ENCODE measurements at places on chromosomes 13 and 19. TPM values are rescaled to one million over a fixed set of nuclear protein-coding genes. Genes with fewer than 3 reads are reported as not detected.

GRCh38 chr19:13029301-13029880 is 34.1 kb downstream of the NFIX start:
- H3K4me3 ChIP-seq: no peak overlapping the region
- H3K27ac ChIP-seq: no peak overlapping the region
- H3K27me3 ChIP-seq: peaks cover 100% of the 10 kb centered on the region
- no peak for DNase-seq

GRCh38 chr19:23991170-23991569 is 76.5 kb downstream of the ZNF726 start:
- no peak for DNase-seq
- no peaks in the 10 kb centered on the region for H3K27me3 ChIP-seq
- H3K4me3 ChIP-seq: no peak overlapping the region

DNA sequence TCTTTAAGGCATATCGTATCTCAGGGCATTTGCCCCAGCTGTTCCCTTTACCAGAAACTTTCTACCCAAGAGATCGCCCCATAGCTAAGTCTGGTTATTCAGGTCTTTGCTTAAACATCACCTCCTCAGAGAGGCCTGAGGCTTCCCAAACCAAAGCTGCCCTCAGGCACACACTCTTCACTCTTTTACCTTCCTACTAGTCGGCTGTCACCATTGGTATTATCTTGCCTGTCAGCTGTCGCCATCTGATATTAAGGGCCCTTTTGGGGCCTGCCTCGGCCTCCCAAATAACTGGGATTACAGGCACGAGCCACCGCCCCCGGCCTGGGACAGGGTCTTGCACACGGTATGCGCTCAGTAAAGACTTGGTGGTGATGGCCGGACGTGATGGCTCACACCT is 1.0 kb downstream of the GADD45GIP1 start:
- H3K4me1 ChIP-seq: peaks cover 6% of the 10 kb centered on the region
- H3K27me3 ChIP-seq: no peaks in the 10 kb centered on the region
- DNase-seq: no peak
- H3K4me3 ChIP-seq: peak overlapping the region; percentile 76
- peaks cover 10% of the 10 kb centered on the region for H3K36me3 ChIP-seq

DNA sequence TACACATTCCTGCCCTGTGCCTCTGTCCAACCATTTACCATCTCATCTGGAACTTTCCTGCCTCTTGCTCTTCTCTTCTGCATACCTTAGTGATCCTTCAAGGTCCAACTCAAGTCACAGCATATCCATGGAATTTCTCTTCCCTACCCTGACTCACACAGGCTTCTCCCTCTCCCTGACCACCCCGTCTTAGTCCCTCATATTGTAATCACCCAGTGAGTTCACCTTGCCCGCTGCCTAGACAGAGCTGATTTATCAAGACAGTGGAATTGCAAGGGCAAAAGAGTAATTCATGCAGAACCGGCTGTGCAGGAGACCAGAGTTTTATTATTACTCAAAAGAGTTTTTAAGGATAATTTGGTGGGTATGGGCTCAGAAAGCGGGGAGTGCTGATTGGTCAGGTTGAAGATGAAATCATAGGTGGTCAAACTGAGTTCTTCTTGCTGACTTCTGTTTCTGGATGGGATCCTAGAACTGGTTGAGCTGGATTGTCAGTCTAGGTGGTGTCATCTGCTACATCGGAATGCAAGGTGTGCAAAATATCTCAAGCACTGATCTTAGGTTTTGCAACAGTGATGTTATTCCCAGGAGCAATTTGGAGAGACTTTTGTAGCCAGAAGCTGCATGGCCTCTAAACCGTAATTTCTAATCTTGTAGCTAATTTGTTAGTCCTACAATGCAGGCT is 67.2 kb downstream of the HSPH1 start:
- no peaks in the 10 kb centered on the region for H3K27me3 ChIP-seq
- no peaks in the 10 kb centered on the region for H3K36me3 ChIP-seq
- H3K4me1 ChIP-seq: no peaks in the 10 kb centered on the region

- no peaks in the 10 kb centered on the region for H3K27me3 ChIP-seq
- no peak for DNase-seq
- no peaks in the 10 kb centered on the region for H3K4me1 ChIP-seq
- no peak overlapping the region for H3K4me3 ChIP-seq
- H3K27ac ChIP-seq: no peak overlapping the region
Measured at GRCh38 chr13:75173457-75174356, 308.3 kb downstream of the TBC1D4 start.

DNA sequence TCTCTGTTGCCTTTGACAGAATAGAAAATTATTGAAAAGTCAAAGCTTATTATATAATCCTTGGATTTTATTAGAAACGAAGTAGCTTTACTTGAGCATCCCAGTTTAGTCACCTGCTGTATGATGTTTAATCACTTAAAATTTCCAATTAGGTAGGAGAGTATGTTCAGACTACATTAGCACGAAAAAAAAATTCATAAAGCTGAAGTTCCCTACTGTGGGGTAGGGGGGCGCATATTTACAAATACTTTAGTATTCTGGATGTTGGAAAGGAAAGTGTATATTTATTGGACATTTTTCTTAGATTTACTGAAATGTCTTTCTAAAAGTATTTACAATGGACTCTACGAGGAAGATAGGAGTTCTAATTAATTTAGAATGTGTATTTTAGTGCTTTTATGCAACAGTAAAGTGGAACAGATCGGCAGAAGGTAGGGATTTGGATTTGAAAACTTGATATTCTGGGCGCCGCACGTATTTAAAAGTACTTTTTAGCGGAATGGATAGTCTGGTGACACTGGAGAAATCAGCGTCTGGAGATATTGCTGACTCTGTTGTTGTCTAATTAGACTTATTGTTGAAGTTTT is 1.9 kb downstream of the CDK8 start:
- H3K4me1 ChIP-seq: peaks cover 22% of the 10 kb centered on the region
- peak overlapping the region; percentile 95 for H3K4me3 ChIP-seq
- no peaks in the 10 kb centered on the region for H3K36me3 ChIP-seq
- no peaks in the 10 kb centered on the region for H3K27me3 ChIP-seq
- H3K27ac ChIP-seq: peak overlapping the region; percentile 41

GRCh38 chr19:19105365-19106055 is 32.8 kb downstream of the TMEM161A start:
- H3K4me1 ChIP-seq: peaks cover 13% of the 10 kb centered on the region
- H3K4me3 ChIP-seq: peak overlapping the region; percentile 23
- no peaks in the 10 kb centered on the region for H3K27me3 ChIP-seq
- H3K27ac ChIP-seq: peak overlapping the region; percentile 56

DNA sequence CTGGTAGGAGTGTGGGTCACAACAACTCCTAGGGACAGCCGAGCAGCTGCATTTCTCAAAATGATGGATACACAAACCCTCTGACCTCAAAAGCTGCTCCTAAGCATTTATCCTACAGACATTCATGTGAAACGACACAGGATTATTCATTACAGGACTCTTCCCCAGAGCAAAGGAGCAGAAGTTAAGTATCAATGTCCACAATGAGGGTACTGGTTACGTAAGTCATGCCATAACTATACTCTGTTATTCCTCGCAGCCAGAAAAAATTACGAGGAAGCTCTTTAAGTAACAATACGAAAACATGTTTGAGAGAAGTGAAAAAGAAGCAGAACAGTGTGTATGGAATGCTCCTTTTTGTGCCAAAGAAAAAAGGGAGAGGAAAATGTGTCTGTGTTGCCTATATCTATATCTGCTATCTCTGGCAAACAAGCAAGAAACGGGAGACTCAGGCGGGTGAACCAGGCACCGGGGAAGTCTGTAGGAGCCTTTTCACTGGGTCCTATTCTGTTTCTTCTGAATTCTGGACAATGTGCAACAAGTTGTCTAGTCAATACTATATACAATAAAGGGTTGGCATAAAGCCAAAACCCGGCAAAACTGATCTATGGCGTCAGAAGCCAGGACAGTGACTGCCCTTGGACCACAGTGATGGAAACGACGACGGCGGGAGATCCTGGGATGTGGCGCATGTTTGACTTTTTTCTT is 1.3 kb downstream of the ISOC2 start:
- peak; percentile 61 for DNase-seq
- no peaks in the 10 kb centered on the region for H3K36me3 ChIP-seq
- peak overlapping the region; percentile 19 for H3K27ac ChIP-seq
- H3K4me1 ChIP-seq: no peaks in the 10 kb centered on the region

- H3K4me3 ChIP-seq: no peak overlapping the region
- no peak for DNase-seq
- H3K4me1 ChIP-seq: no peaks in the 10 kb centered on the region
- H3K27me3 ChIP-seq: no peaks in the 10 kb centered on the region
- H3K27ac ChIP-seq: no peak overlapping the region
Measured at GRCh38 chr13:95914991-95915501, 138.2 kb downstream of the UGGT2 start.

DNA sequence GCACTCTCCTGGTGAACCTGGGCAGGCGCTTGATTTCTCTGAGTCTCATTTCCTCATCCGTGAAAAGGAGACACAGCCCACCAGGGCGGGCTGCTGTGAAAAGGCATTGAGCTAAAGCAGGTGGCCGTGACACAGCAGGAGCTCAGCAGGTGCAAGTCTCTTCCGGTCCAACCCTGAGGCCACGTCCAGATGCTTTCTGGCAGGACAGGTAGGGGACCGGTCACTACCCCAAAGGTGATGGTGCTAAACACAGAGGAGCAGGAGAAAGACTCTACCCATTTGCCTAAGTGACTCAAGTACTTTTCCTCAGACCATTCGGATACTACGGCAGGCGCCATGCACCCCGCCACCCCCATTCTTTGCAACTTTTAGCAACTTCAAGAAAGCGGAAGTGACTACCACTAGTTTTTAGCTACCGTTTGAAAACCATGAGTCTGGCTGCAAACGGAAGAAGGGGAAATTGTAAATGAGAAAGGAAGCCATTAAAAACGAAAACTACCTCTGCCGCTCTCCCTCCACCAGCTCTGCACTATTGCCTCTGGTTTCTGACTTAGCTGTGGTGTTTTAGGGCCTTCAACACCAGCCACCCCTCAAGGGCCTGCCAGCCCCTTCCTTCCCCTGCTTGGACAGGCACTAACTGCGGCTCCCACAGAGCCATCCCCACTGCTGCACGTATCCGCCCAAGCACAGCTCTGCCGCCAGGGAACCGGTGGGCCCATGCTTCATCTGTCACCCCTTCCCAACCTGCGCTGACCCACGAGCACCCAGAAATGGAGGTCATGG is 4.8 kb downstream of the PPP6R1 start:
- no peaks in the 10 kb centered on the region for H3K27me3 ChIP-seq
- DNase-seq: no peak
- peaks cover 12% of the 10 kb centered on the region for H3K4me1 ChIP-seq
- no peak overlapping the region for H3K27ac ChIP-seq
- no peaks in the 10 kb centered on the region for H3K36me3 ChIP-seq

DNA sequence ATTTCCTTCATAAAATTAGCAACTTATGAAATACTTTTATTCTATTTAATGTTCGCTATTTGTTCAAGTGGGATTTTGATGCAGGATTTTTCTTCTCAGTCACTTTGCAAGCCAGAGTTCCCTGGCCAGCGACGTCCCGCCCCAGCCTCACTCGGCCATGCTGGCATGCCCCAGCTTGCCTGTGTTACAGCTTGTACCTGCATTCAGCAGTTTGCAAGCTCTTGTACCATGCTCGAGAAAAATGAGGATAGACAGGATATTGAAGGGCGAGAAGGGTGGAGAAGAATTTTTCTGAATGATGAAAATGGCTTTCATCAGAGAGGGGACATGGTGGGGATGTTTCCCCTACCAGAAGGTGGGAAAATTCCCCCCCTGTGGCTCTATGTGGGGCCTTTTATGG is 2180.2 kb upstream of the PCDH20 start:
- H3K27ac ChIP-seq: no peak overlapping the region
- no peaks in the 10 kb centered on the region for H3K27me3 ChIP-seq
- DNase-seq: no peak
- no peaks in the 10 kb centered on the region for H3K4me1 ChIP-seq
- no peaks in the 10 kb centered on the region for H3K36me3 ChIP-seq
- H3K4me3 ChIP-seq: no peak overlapping the region

DNA sequence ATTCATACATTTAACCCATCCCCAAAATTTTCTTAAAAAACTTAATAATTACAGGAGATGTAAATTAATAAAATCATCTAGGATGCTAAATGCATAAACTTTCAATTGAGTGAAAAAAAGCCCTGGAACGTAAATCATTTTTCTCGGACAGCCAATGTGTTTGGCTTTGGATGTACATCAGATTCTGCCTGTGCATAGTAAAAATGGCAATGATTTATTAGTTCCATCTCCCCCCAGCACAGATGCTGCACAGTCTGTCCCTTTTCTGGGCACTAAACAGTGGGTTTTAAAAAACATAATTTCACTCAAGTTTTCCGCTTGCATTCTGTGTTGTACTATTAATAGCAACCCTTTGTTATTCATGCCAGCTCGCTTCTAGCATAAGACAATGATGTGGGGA is 147.7 kb downstream of the TM9SF2 start:
- DNase-seq: no peak
- H3K36me3 ChIP-seq: no peaks in the 10 kb centered on the region
- H3K4me3 ChIP-seq: no peak overlapping the region
- peaks cover 11% of the 10 kb centered on the region for H3K4me1 ChIP-seq
- H3K27me3 ChIP-seq: no peaks in the 10 kb centered on the region

DNA sequence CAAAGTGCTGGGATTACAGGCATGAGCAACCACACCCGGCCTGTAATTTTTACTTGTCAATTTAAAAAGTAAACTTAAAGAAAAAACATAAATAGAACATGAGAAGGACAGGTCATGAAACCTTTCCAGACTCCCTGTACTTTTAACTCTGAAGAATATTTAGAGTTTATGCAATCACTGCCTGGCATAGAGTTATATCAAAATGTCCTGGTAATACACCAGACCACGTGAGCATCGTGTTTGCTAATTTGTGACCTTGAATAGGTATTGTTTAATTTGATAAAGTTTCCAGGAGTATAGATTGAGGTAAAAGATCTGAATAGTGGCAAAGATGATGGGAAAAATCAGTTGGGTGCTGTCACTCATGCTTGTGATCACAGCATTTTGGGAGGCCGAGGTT is 81.2 kb upstream of the RNF113B start:
- no peak overlapping the region for H3K27ac ChIP-seq
- H3K27me3 ChIP-seq: no peaks in the 10 kb centered on the region
- DNase-seq: no peak
- H3K36me3 ChIP-seq: no peaks in the 10 kb centered on the region
- H3K4me3 ChIP-seq: no peak overlapping the region
- peaks cover 14% of the 10 kb centered on the region for H3K4me1 ChIP-seq

DNA sequence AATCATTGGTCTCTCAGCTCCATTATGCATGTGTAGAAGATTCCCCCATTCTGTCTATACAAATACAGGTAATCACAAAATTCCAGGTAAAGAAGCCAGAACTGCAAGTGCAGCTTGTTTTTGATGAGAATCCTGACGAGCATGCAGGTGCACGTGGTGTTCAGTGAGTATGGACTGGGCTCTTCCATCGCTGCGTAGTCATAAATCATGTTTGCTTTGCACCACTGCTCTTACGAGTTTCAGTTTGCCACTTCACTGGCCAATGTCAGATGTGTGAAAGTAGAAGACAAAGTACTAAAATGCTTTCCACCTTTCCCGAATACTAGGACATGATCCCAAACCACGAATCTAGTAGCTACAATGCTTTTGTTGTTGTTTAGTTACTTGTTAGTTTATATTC is 390.7 kb downstream of the LIG4 start:
- H3K27ac ChIP-seq: no peak overlapping the region
- no peak overlapping the region for H3K4me3 ChIP-seq
- no peaks in the 10 kb centered on the region for H3K36me3 ChIP-seq
- no peak for DNase-seq

GRCh38 chr13:76882431-76882830 is 3.8 kb downstream of the KCTD12 start:
- peak overlapping the region; percentile 94 for H3K4me3 ChIP-seq
- peak; percentile 76 for DNase-seq
- H3K27ac ChIP-seq: no peak overlapping the region
- H3K4me1 ChIP-seq: peaks cover 13% of the 10 kb centered on the region
- peaks cover 2% of the 10 kb centered on the region for H3K36me3 ChIP-seq

The TBC1D17 gene
- 25.4 TPM for total RNA-seq

The TUBA3C gene
- not detected for total RNA-seq

The ELSPBP1 gene
- total RNA-seq: not detected

The PTPRS gene
- 247 TPM for total RNA-seq

The CABP5 gene
- total RNA-seq: not detected

The IFNL1 gene
- not detected for total RNA-seq

The FBXO27 gene
- 17.8 TPM for total RNA-seq
